ENCODE measurements at places on chromosomes 7 and 10. TPM values are rescaled to one million over a fixed set of nuclear protein-coding genes. Genes with fewer than 3 reads are reported as not detected.
A peak's percentile ranks its signal among the peaks of the same experiment; 100 is the strongest.

DNA sequence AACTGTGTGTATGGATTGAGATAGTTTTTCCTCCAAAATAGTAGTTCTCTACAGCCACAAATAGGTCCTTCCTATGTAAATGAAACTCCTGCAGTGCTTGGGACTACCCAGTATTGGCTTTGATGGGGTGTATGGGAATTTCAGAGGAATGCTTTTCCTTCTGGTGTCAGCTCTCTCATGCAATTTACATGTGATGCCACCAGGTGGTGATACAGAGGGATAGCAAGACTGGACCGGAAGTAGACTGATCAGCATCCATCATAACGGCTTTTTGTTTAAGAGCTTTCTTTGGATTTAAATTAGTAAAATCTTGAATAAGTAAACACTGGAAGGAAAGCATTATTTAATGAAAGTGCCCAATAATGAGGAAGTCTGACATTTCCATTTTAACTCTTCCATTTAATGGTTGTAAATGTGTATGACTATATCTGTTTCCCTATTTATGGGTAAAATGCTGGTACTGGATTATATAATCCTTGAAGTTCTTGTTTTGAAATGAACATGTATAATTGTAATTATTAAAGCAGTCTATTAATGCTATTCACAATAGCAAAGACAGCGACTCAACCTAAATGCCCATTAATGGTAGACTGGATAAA is 22.7 kb downstream of the DYNC1I1 start:
- no peaks in the 10 kb centered on the region for H3K36me3 ChIP-seq
- no peak overlapping the region for H3K4me3 ChIP-seq
- H3K27ac ChIP-seq = no peak overlapping the region
- peaks cover 11% of the 10 kb centered on the region for H3K4me1 ChIP-seq

GRCh38 chr7:29332875-29333855 is 138.6 kb downstream of the CHN2 start:
- no peaks in the 10 kb centered on the region for H3K27me3 ChIP-seq
- H3K27ac ChIP-seq = no peak overlapping the region
- no peak overlapping the region for H3K4me3 ChIP-seq
- H3K4me1 ChIP-seq = peaks cover 5% of the 10 kb centered on the region
- no peaks in the 10 kb centered on the region for H3K36me3 ChIP-seq

- no peak overlapping the region for H3K4me3 ChIP-seq
- no peak for DNase-seq
- peaks cover 11% of the 10 kb centered on the region for H3K4me1 ChIP-seq
- peaks cover 4% of the 10 kb centered on the region for H3K27me3 ChIP-seq
- no peak overlapping the region for H3K27ac ChIP-seq
- H3K36me3 ChIP-seq = peaks cover 17% of the 10 kb centered on the region
Measured at GRCh38 chr10:63128443-63128842, 4.7 kb upstream of the NRBF2 start.

GRCh38 chr7:130939321-130940095 is 205.5 kb upstream of the KLF14 start:
- no peak overlapping the region for H3K4me3 ChIP-seq
- no peak overlapping the region for H3K27ac ChIP-seq
- no peaks in the 10 kb centered on the region for H3K36me3 ChIP-seq
- DNase-seq = no peak

LRRC18 gene
- total RNA-seq = not detected

DNA sequence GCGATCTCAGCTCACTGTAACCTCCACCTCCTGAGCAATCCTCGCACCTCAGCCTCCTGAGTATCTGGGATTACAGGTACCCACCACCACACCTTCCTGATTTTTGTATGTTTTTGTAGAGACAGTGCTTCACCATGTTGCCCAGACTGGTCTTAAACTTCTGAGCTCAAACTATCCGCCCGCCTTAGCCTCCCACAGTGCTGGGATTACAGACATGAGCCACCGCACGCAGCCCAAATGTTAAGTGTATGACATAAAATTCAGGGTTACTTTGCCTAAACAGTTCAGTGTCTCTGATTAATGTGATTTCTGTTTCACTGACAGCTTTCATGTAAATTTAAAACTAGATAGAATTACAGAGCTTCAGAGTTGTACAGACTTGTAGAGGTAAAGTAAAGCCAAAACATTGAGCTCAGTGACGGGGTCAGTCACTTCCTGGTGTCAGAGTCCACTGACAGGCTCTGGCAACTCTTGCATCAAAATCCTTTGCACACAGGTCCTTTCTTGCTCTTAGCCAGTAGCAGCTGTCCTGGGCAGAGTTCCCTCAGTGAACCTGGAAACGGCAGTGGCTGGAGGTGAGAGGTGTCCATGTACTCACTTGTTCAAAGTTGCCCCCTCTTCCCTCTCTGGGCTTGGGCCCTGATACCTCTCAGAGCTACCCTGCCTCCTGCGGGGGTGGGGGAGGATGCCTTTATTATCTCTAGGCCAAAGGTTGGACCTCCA is 33.7 kb downstream of the MGMT start:
- no peaks in the 10 kb centered on the region for H3K27me3 ChIP-seq
- peaks cover 33% of the 10 kb centered on the region for H3K36me3 ChIP-seq
- H3K27ac ChIP-seq = no peak overlapping the region
- no peak overlapping the region for H3K4me3 ChIP-seq
- no peak for DNase-seq

DNA sequence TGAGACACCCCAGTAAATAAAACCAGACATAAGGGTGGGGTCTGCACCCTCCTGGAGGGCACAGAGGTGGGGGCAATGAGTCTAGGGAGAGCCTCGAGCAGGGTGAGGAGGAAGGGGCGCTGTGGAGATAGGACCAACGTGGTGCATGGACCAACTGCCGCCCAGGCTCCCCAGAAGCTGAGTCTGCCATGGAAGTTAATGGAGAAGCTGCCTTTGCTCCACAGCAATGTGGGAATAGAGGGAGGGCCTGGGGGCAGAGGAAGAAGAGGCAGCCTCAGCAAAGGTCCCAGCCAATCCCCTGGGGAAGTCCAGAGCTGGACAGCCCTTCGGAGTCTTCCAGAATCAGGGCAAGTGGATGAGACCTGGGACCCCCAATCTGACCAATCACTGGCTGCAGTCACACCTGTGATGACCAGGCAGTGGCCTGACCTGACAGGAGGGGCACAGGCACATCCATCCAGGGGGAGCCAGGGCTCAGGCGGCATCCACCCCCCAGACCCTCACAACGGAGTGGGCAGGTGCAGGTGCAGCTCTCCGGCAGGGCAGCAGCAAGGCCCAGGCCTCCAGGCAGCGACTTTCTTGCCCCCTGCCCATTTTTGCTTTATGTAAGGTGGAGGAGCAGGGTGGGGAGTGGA is 242.2 kb upstream of the PPP2R2D start:
- DNase-seq = peak; percentile 3
- H3K36me3 ChIP-seq = peaks cover 11% of the 10 kb centered on the region
- peaks cover 29% of the 10 kb centered on the region for H3K4me1 ChIP-seq
- H3K27me3 ChIP-seq = peaks cover 7% of the 10 kb centered on the region
- no peak overlapping the region for H3K27ac ChIP-seq

- H3K4me1 ChIP-seq = no peaks in the 10 kb centered on the region
- H3K27ac ChIP-seq = no peak overlapping the region
- DNase-seq = no peak
- H3K4me3 ChIP-seq = no peak overlapping the region
- H3K36me3 ChIP-seq = peaks cover 12% of the 10 kb centered on the region
- H3K27me3 ChIP-seq = no peaks in the 10 kb centered on the region
Measured at GRCh38 chr7:47278043-47278442, 303.9 kb downstream of the TNS3 start.

CTNNA3 gene
- total RNA-seq = 4.0 TPM

DNA sequence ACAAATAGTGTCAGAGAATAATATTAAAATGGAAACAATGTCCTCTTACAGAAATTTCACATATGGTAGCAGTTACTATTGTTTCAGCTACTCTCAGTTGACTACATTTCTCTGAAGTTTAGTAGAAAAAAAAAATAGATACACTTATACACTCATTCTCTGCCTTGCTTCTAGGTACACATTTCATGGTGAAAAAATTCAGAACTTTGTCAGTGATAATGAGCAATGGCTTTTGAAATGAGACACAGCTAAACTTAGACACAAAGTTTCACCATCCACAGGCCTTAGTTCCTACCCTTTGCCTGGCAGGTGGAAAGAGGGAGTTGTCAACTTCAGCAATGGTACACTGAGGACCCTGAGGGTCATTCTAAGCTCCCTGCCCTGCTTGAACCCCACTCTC is 69.2 kb downstream of the CPVL start:
- no peaks in the 10 kb centered on the region for H3K27me3 ChIP-seq
- peaks cover 28% of the 10 kb centered on the region for H3K4me1 ChIP-seq
- H3K27ac ChIP-seq = no peak overlapping the region
- H3K4me3 ChIP-seq = no peak overlapping the region
- H3K36me3 ChIP-seq = no peaks in the 10 kb centered on the region

DNA sequence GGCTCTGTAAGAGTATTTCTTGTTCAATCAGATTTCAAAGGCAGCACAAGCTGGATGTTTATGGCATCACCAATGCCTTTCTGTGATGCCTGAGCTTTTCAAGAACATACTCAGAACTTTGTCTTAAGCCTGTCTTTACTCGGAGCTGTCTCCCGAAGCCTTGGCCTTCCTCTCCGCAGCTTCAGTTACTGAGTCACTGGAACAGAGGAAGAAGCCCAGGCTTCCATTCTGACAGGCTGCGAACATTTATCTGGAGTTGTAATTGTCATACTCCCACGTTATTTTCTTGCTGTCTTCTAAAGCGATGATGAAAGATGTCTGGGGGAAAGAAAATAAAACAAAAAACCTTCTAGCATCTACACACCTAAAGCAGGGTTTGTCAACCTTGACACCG is 43.9 kb downstream of the GRK5 start:
- no peak overlapping the region for H3K4me3 ChIP-seq
- no peaks in the 10 kb centered on the region for H3K36me3 ChIP-seq
- no peak for DNase-seq
- H3K27me3 ChIP-seq = peaks cover 37% of the 10 kb centered on the region
- H3K27ac ChIP-seq = no peak overlapping the region
- H3K4me1 ChIP-seq = peaks cover 49% of the 10 kb centered on the region

CADPS2 gene
- total RNA-seq = 11.5 TPM

CUZD1 gene
- 3.8 TPM for total RNA-seq

GRCh38 chr7:2701832-2702593 is 14.0 kb downstream of the AMZ1 start:
- H3K36me3 ChIP-seq = no peaks in the 10 kb centered on the region
- no peak for DNase-seq
- 0 out of 2 replicates have a peak, but pooled peaks cover 3% of the 10 kb centered on the region for H3K4me1 ChIP-seq
- no peaks in the 10 kb centered on the region for H3K27me3 ChIP-seq
- H3K27ac ChIP-seq = peak overlapping the region; percentile 34
- no peak overlapping the region for H3K4me3 ChIP-seq

DNA sequence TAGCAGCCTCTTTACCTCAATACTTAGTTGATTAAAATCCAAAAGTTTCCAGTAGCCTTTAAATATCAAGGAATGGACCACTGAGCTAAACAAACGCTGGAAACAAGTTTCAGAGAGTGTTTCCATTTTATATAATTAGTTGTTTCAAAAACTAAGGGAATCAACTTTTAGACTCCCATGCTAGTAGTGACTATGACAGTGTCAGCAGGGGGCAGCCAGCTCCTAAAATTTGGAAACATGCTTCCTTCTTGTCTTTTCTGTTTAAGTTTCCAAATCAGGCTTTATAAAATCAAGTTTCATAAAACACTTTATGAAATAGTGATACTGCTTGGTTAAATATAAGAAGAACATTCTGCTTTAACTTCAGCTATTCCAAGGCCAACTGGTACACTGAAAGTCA is 138.2 kb upstream of the TMEM229A start:
- no peak overlapping the region for H3K4me3 ChIP-seq
- no peak overlapping the region for H3K27ac ChIP-seq
- H3K27me3 ChIP-seq = no peaks in the 10 kb centered on the region
- H3K4me1 ChIP-seq = peaks cover 5% of the 10 kb centered on the region

DNA sequence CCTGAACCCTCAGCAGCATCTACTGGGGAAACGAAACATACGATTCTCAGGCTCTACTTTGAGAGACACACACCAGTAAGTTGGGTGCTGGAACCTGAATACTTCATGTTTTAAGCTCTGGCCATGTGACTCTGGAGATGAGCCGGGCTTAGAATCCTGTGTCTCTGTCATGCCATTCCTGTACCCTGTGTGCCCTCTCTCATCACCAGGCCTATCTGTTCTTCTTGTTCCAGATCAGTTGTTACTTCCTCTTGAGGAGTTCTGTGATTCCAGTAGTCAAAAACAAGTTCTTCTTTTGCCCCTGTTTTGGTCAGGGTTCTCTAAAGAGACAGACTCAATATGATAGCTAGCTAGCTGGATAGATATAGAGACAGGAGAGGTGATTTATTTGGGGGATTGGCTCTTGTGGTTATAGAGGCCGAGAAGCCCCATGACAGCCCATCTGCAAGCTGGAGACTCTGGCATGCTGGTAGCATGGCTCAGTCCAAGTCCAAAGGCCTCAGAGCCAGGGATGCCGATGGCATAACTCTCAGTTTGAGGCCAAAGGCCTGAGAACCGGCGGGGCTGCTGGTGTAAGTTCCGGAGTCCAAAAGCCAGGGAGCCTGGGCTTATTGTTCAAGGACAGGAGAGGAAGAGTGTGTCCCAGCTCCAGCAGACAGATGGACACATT is 54.3 kb downstream of the CHN2 start:
- no peak overlapping the region for H3K4me3 ChIP-seq
- no peaks in the 10 kb centered on the region for H3K27me3 ChIP-seq
- no peak overlapping the region for H3K27ac ChIP-seq
- peaks cover 10% of the 10 kb centered on the region for H3K4me1 ChIP-seq

GRCh38 chr10:42933448-42934340 is 143.2 kb upstream of the RET start:
- H3K4me3 ChIP-seq = peak overlapping the region; percentile 88
- H3K36me3 ChIP-seq = no peaks in the 10 kb centered on the region
- DNase-seq = peak; percentile 41
- peaks cover 14% of the 10 kb centered on the region for H3K4me1 ChIP-seq
- peaks cover 39% of the 10 kb centered on the region for H3K27me3 ChIP-seq
- H3K27ac ChIP-seq = no peak overlapping the region

TLX1 gene
- total RNA-seq = 2.3 TPM

GRCh38 chr10:77732213-77733003 is 94.8 kb upstream of the KCNMA1 start:
- H3K36me3 ChIP-seq = peaks cover 11% of the 10 kb centered on the region
- no peak for DNase-seq
- H3K27ac ChIP-seq = no peak overlapping the region
- no peaks in the 10 kb centered on the region for H3K27me3 ChIP-seq
- H3K4me3 ChIP-seq = no peak overlapping the region

NPC1L1 gene
- 0.16 TPM for total RNA-seq

TFEC gene
- total RNA-seq = 0.17 TPM

GRCh38 chr7:127393368-127394058 is 1.0 kb upstream of the ZNF800 start:
- H3K36me3 ChIP-seq = peaks cover 4% of the 10 kb centered on the region
- H3K4me1 ChIP-seq = peaks cover 12% of the 10 kb centered on the region
- H3K27me3 ChIP-seq = peaks cover 69% of the 10 kb centered on the region
- DNase-seq = peak; percentile 15

GRCh38 chr7:146902266-146902665 is 785.7 kb downstream of the CNTNAP2 start:
- 0 out of 2 replicates have a peak, but pooled peaks cover 9% of the 10 kb centered on the region for H3K36me3 ChIP-seq
- H3K4me3 ChIP-seq = no peak overlapping the region
- H3K4me1 ChIP-seq = peaks cover 26% of the 10 kb centered on the region

GRCh38 chr7:87013840-87014190 is 45.6 kb downstream of the ELAPOR2 start:
- no peaks in the 10 kb centered on the region for H3K36me3 ChIP-seq
- no peak overlapping the region for H3K4me3 ChIP-seq
- H3K27me3 ChIP-seq = no peaks in the 10 kb centered on the region
- DNase-seq = no peak

GRCh38 chr7:128939861-128940410 is 2.2 kb downstream of the IRF5 start:
- no peak overlapping the region for H3K4me3 ChIP-seq
- no peak for DNase-seq
- H3K27me3 ChIP-seq = peaks cover 58% of the 10 kb centered on the region
- H3K4me1 ChIP-seq = peaks cover 11% of the 10 kb centered on the region

Measured in WTC11 (cell line).